ENCODE measurements at places on chromosomes 5 and 9.

DNA sequence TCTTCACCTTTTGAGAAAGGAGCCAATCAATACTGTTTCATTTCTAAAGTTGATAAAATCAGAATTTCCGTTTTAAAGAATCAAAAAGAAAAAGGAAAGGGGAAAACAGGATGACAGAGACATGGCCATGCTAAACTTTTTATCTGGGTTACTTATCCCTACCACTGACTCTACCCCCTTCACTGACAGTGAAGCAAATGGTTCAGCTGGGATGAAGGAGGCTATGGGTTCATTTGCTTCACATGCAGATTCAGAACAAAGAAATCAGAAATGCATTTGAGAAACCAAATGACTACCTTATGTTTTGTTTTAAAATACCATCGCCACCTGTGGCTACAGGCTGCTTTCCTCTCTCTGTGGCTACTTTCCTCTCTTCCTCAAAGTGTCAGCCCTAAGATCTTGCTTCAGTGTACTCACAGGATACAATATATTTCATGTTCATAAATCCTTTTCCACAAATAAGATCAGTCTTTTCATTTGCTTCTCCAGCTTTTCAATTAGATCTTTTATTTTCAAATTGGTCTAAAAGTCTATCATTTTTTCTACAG is 53.3 kb downstream of the LPAR1 start:
- no peak for DNase-seq

- DNase-seq, result no peak
Measured at GRCh38 chr5:60437308-60437707, 262.7 kb downstream of the DEPDC1B start.

DNA sequence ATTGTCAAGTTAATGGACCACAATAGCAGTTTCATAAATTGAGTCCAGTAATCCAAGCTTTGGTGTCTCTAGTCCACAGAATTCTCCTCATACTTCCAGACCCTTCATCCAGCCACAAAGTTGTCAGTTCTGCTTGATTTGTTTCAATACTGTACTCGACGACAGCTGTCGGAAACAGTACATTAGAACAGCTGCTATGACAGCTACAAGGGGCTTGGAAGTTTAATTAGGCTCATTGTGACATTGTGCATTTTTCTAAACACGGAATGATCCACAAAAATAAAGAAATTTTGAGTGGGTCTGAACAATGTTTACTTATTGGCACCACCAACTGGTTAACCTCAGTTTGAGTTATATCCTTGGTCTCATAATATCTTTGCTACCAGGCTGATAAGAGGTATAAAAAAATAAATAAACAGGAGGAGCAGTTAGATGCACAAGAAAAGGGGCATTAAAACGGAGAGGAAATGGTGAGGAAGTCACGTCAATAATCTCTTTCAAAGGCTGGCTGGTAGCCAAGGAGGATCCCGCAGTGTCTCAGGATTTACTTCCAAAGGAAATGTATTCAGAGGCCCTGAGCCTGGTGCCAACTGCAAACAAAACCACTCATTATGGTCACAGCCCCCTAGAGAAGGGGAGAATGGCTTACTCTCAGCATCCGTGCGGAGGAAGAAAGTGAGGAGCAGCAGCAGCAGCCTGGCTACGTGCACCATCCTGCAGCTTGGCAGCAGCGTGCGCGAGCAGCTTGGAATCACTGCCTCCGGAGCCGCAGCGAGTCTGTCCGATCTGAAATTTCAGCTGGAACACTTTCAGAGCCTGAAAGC is 933.8 kb upstream of the DMAC1 start:
- DNase-seq, result no peak

- no peak for DNase-seq
Measured at GRCh38 chr5:147611483-147611882, 101.6 kb upstream of the DPYSL3 start.

DNA sequence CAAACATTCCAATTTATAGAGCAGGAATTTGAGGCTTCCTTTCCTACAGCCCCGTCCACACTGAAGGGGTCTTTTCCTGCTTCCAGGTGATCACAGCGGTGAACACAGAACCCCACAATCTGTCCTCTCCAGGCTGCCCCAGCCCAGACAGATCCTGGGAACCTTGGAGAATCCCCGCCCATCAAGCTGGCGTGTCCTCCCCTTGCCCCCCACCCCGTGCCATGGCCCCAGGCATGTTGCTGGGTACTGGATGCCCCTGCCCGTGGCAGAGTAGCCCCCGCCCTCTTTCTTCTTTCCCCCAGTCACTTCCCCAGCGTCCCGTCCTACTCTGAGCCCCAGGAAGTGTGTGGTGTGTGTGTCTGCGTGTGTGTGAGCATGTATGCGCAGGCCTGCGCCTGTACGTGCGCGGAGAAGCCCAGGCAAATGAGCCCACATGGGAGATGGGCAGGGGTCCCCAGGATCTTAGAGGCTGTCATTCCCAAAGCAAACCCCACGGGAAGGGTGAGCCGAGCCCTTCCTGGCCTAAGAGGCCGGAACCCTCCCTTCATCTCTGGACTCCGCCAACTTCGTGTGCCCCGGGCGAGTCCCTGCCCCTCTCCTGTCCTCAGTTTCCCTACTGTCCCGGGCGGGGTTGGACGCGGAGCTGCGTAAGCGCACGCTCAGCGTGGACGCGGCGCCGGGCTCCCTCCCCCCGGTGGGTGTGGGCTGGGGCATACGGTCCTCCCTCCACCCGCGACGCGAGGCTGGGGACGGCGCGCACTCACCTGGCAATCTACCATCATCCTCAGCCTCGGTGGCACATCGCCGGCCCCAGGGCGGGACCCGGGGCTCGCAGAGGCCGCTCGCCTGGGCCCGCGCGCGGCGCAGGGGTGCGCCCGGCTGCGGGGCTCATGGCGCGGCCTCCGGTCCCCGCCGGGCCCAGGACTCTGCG is 15.2 kb downstream of the GBGT1 start:
- no peak for DNase-seq

DNA sequence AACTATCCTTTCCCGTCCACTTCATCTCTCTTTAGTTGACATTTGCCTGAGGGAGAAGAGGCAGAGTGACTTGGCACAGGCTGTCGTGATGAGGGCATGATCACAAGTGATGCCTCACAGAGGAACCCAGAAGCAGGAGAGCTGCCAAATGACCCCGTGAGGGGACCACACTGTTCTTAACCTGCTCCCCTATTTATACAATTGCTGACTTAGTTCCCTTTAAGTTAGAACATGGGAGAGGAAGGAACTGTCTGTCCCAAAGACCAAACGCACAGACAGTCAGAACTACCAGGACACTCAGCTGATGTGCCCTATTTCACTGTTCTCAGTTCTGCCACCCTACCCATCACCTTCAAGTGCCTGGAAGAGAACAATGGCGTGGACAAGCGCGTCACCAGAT is 73.7 kb downstream of the SLC1A3 start:
- DNase-seq, result no peak

DNA sequence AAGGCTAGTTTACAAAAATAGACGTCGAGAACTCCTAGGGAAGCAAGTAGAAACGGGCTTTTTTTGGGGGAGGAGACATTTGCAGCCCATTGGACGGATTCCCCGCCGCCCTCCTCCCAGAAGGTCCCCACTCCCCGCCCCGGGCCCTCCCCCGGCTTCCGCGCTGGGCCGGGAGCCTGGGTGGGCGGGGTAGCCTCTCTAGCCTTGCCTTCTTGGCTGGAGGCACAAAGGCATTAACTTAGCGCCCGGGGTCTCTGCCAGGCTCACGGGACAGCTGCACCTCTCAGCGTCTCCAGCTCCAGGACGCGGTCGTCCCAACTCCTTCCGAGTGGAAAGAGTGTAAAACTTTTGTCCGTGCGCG is at the start of gene DMRTA1:
Gene DMRTA1, plus strand, starts transcription at position 236 of the 361 bp plus-strand sequence. CDS start 242 bp downstream, outside the sequence.
- peak; percentile 25 for DNase-seq

- no peak for DNase-seq
Measured at GRCh38 chr5:119322312-119322947, 33.4 kb upstream of the TNFAIP8 start.

DNA sequence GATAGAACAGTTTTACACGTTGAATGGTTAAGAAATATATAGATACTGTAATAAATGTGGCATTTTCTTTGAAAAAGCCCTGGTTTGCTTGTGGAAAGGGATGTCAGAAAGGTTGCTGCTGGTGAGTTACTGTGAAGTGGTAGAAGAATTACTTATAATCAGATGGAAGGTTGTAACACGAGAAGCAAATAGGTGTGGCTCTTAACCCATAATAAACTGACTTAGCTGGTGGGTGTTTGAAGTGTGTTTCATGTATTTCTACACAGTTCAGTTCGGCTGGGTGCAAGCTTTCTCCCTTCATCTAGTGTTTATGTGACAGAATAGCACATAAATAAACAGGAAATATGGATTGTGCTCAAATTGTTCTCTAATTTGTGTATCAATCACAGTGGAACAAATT is 5.5 kb downstream of the CNOT6 start:
- no peak for DNase-seq

GRCh38 chr9:83299571-83299970 is 236.6 kb upstream of the RASEF start:
- DNase-seq, result no peak

DNA sequence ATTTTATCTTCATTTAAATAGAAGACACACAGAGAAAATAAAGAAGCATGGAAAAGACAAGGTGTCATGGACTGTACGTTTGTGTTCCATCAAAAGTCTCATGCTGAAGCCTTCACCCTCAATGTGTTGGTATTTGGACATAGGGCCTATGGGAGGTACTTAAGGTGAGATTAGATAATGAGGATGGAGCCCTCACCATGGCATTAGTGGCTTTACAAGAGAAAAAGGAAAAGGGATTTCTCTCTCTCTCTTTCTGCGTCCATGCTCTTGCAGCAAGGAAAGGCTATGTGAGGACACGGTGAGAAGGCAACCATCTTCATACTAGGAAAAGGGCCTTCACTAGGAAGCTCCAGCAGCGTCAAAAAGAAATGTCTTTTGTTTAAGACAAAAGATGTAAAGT is 797.0 kb upstream of the CDH10 start:
- no peak for DNase-seq

- DNase-seq, result no peak
Measured at GRCh38 chr9:121055642-121056143, 5.6 kb upstream of the C5 start.

- no peak for DNase-seq
Measured at GRCh38 chr9:16335788-16336580, 534.5 kb downstream of the BNC2 start.

DNA sequence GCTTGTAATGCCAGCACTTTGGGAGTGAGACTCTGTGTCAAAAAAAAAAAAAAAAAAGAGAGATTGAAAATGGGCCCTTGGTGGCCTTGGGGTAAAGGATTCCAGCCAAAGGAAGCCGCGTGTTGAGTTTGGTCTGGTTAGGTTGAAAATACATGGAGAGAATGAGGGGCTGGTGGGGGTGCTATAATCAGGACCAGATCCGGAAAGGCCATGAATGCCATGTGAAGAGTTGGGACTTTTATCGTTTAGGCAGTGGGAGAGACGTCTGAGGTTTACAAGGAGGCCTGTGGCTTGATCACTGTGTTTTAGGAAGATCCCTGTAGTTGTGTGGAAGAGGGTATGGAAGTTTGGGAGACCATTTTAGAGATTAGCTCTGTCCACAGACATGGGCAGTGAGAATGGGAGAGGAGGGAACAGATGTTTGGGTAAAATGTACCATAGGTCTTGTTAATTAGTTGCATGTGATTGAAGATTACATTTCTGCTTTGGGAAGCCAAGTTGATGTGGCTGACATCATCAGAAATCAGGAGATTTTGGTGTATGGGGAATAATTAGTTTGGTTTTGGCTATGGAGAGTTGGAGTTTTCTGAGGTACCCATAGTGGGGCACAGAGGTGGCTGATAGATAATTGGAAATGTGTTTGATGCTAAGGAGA is 3.5 kb downstream of the MSANTD3 start:
- DNase-seq, result no peak

- no peak for DNase-seq
Measured at GRCh38 chr5:136014049-136015002, 14.5 kb upstream of the TGFBI start.

DNA sequence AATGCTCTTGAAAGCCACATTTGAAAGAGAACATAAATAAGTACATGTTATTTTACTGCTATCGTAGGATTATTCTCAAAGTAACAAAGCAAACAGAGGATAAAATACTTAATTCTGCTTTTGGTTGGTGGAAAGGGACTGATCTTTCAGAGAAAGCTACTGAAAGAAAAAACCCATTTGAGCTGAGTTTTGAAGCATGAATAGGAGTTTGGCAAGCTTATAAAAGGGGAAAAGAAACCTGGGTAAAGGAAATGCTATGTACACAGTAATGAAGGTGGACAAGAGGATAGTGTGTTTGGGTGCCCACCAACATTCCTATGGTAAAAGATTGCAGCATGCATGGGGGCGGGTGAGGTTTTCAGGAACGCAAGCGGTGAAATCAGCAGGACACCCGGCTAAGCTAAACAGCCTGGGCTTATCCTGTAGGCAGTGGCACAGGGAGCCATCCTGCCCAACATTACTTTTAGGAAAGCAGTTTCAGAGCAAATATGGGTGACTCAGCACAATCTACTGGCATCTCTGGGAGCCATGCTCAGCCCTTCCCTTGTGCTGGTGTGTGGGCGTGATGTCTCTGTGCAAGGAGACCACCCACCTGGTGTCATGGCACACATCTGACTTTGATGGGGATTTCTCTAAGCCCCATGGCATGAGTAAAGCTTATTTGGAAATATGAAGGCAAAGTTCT is 673.9 kb upstream of the KLF4 start:
- DNase-seq, result no peak

GRCh38 chr5:27217155-27217956 is 179.0 kb upstream of the CDH9 start:
- no peak for DNase-seq

DNA sequence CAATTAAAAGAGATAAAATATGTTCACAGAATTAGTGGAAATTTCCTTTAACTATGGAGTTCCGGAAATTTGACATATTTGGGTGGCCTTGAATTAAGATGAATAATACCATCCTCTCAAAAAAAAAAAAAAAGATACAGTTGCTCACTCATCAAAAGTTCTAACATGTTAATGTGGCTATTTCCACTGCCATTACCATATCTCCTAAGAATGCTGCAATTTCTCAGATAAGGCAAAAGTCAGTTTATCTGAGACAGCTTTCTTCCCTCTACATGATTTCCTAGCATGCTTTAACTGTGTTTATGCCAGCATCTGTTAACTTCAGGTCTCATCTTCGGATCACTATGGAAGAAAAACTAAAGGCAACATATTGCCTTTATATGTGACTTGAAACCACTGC is 2.6 kb downstream of the FASTKD3 start:
- DNase-seq, result no peak

GRCh38 chr5:53126521-53126920 is 17.0 kb upstream of the MOCS2 start:
- DNase-seq, result no peak

DNA sequence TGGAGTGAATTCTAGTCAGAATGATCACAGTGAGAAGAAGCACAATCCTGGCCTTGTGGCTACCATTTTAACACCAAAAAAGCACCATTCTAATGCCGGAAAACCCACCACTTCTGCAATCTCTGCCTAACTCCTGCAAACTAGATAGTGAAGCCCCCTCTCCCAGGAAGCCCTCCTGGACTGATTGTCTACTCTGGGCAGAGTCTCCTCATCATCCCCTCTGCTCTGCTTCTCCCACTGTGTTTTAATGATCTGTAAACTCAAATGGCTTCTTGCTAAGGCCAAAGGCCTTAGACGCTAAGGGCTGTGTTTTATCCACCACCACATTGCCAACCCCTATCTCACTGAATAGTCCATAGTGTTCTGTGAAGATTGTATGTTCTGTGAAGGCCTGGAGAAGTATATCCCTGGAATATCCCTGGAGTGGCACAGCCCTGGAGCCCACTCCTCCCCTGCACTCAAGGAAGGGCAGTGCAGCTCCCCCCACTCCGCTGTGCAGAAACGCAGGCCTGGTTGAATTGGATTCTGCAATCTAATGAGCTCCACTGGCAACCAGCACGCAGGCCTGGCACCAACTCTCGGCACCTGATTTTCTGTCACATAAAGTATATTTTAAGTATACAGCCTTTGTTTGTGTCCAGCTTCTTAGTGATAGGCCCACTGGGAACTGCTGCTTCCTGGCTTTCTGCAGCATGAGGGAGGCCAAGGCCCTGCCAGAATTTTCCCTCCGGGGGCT is 126.3 kb downstream of the ATPSCKMT start:
- no peak for DNase-seq
